ENCODE measurements at places on chromosomes 16 and 17.

DNA sequence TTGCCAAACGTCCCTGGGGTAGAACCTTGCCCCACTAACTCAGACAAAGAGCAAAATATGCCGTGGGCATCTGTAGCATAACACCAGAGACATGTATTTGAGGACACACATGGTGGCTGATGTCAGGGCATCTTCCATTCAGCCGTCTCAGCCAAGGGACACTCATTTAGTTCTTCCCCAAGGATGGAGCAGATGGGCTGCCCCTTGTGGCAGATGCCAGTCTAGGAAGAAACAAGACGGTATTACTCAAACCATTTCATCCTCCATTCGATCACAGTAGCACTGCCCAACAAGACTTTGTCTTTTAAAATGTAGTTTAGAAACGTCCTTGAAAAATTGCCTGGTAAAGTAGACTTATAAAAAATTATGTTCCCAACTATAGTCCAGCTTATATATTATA lies 937.6 kb upstream of the EEF2KMT start:
- no peak for DNase-seq

DNA sequence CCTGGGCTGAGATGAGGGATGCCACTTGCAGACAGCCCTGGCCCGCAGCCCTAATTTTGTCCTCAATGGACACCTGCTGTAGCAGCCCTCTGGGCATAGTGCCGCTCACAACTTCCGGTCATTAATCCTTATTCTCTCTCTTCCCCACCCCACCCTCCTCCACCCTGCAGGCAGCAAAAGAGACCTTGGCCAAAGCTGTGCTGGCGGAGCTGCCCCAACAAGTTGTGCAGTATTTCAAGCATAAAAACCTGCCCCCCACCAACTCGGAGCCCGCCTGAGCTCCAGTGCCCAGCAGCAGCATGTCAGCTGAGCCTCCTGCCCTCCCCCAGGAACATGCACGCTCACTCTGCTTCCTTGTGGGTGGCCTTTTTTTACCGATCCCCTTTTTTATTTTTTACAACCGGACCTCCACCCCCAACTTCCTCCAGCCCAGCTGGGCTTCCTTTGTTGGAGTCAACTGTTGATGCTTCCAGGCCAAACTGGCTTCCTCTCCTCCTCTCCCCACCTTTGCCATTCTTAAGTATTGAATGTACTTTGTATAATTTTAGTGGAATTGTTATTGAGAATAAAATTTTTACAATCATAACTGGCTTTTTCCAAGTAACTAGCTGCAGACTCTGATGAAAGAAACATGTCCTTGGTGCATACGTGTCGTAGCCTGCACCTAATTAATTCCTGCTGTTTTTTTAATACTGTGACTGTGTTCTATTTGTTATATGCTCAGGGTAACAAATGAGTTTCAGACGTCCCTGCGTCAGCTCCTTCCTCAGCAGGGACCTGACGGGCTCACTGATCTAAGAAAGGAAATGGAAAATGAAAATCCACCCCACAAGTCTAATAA lies 38.2 kb downstream of the PSME3IP1 start:
- no peak for DNase-seq

DNA sequence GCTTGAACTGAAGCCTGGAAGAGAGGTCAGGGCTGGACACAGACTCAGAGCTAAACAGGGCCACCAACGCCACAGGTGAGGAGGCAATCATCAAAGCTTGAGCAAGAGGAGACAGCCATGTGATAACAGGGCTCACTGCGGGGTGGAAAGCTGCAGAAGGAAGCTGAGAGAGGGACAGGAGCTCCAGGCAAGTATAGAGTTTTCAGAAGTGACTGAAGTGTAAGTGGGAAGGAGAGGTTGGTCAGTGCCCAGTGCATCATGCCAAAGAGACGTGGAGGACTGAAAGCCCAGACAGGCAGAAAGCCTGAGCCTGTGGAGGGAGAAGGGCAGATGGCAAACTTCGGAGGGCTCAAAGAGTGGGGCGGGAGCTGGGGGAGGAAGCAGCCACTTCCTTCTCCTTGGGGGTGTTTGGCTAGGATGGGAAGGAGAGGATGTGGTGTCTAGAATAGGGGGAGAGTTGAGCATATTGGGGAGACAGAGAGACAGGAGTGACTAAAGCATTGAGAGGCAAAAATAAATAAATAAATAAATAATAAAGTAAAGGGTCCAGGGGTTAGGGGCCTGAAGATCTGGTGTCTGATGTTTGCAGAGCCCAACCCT lies 2.6 kb downstream of the KIFC3 start:
- DNase-seq = no peak

DNA sequence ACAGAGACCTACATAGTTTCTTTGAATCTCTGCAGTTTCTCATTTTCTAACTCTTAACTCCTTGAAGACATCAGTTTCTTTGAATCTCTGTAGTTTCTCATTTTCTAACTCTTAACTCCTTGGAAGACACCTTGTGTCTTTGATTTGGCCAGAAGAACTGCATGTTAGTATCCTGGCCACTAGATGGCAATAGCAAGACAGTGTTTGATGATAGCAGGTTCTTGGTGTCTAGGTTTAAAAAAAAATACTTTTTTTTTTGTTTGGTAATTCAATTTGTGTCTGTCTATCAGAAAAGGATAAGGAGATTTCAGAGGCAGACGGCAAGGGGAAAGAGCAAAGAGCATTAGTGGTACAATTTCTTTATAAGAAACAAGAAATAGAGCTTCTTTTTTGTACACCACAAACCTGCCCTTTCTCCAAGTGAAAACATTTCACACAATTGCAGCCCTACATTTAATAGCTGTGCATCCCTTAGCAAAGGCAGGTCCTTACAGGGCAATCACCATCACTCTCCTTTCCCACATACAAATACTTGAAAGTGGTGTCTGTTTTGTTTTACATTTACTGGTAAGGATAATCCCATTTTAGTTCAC lies 1324.9 kb upstream of the CDH8 start:
- DNase-seq = peak; percentile 50

- peak; percentile 68 for DNase-seq
These were observed 313 bp downstream of the UBTF start for GRCh38 chr17:44219108-44219615.

DNA sequence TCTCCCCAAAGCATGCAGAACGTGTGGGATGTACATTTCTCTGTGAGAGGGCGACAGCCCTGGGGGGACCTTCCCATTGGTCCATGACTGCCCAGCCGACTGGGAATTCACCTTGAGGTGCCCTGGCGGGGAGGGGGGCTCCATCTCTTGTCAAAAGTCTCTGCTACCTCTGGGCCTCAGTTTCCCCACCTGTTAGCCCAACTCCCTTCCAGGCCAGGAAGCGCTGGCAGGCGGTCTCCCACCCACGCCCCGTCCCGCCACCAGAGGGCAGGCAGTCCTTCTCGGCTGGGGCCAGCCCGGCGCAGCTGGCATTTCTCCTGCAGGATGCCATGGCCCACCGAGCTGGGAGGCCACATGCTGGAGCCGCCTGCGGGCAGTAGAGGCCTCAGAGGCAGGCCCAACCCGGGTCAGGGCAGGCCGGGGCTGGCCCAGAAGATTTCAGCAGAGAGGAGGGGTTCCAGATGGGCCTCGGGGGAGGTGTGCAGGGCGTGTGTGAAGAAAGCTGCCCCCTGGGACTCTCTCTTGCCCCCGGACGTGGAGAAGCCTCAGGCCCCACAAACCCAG lies 16.6 kb downstream of the CD7 start:
- DNase-seq = peak; percentile 52

- no peak for DNase-seq
These were observed 15.0 kb downstream of the MRM1 start for GRCh38 chr17:36616061-36617029.

- no peak for DNase-seq
These were observed 39.1 kb downstream of the CCDC57 start for GRCh38 chr17:82173351-82174041.

DNA sequence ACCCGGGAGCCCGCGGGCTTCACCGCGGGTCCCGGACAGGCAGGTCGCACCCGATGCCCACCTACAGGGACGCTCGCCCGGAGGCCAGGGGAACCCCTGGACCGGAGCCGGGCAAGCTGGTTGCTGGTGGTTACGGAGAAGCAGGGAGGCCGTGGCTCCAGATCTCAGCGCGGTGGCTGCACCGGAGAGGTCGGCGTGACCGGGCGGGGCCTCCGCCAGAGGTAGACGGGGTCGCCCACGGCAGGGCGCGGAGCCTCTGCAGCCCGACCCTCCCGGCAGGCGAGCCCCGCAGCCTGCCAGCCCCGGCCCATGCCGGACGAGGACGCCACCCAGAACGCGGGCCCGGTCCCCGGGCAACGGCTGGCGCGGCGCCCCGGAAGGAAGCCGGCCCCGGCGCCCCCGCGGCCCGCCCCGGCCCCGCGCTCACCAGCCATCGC lies 341 bp downstream of the PCYT2 start:
- DNase-seq = no peak
